ENCODE measurements at places on chromosomes 6 and 20. TPM values are rescaled to one million over a fixed set of nuclear protein-coding genes. Genes with fewer than 3 reads are reported as not detected.

CGAS gene
- total RNA-seq, result 0.63 TPM

DNA sequence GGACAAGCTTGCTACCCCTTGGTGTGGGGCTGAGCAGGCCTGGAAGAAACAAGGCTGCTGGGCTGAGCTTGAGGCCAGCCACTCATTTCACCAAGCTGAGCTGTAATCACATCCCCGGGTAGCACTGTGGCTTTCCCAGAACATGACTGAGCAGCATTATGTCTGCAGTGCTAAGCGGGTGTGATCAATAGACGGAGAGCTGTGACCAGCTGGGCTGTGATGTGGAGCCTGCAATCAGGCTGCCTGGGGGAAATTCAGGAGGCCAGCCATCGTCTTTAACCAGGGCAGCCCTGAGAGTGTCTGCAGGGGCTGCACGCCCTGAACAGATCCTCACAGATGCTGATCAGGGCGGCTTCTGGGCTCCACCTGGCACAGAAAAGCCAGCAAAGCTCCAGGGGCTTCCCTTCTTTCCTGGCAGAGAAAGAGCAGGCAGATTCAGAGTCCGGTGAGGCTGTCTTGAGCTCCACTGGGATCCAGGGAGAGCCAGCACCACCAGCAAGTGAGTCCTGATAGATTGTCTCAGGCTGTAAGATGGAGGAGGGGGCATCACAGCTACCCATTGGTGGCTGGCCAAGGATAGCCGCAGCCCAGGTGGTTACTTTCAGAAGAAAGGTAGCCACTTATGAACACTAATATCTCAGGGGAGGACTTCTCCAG lies 165.9 kb downstream of the NRN1 start:
- DNase-seq, result no peak

DNA sequence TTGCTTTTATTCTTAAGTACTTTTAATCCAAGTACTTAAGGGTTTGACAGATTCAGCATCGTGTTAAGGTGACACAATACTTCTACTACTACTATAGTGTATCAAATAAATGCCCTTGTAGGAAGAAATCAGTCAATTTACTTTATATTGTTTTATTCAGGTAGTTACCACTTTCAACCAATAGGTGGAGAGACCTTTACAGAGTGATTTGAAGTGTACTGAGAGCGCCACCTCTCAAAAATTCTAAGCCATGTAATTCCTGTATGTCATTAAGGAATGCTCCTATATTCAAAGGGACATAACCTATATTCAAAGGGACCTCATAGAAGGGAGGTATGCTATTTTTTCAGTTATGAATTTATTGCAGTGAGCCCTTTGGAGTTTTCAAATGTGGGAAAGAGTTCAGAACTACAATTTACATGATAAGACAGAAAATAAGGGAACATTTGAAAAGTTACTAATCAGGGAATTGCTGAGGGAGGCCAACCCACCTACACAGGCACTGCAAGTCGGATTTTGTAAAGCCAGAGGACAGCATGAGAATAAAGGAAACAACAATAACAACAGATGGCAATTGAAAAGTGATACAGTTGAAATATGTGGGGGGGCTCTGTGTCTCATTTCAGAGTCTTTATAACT lies 955.6 kb downstream of the TBC1D32 start:
- no peak for DNase-seq

DNA sequence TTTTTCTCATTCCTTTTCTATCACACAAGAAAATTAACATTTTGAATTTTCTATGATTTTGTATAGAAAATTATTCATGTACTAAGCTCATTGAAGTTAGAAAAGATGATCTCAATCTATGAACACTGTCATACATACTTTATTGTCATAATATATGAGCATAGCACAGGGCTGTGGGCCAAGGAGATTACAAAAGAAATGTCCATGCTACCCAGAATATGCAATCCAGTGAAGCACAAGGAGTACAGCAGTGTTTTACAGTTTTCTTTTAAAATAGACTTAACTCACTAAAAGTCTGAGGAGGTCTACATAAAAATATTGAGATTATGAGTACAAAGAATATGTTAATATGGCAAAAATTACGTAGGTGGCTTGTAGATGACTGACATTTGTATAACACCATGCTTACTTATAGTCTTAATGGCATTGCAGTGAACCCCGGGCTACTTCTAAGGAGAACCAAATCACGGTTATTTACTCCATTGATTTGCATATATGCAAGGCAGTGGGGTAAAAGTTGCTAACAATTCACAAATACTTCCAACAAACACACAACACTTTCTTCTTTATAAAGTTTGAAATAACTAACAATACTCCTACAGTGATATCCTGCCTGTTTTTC lies 257.1 kb downstream of the BCKDHB start:
- DNase-seq, result no peak

DNA sequence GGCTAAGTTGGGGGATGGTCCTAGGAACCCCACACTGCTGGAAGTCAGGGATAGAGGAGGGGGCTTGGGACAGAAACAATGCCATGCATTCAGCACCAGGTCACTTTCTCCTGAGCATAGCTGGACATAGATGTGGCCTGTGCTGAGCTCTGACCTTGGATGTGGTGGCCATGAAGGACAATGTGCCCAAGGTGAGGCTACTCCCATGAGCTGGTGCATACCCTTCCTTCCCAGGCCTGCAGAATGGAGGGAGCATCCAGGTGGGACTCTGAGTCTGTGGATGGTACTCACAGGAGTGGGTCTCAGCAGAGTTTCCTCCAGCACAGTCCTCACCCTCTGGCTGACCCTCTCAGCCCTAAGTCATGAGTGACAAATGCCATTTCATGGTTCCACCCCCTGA lies 16.9 kb downstream of the CST9L start:
- no peak for DNase-seq

DNA sequence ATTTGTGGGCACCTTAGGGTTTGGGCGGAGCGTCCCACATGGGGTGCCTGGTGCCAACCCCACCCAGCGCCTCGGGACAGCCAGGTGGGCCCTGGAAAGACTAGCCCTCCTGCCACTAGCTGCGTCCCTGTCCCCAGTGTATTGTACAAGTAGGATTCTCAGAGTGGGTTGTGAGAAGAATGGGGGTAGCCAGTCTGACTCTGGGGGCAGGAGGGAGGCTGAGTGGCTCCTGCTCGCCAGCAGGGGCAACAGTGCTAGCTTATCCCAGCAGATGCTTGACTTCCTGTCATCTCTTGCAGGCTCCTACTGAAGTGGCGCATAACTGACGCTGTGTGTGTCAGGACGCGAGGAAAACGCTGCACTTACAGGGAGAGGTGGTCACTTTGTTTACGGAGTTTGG lies 9.3 kb downstream of the PSMA7 start:
- DNase-seq, result no peak

GRCh38 chr20:14418376-14418775 lies 81.0 kb upstream of the FLRT3 start:
- DNase-seq, result no peak

LY86 gene
- total RNA-seq, result not detected

RCAN2 gene
- total RNA-seq, result 3.6 TPM

- no peak for DNase-seq
Observed at GRCh38 chr6:154595538-154595937, 85.1 kb upstream of the CNKSR3 start.

ELOVL4 gene
- 10.1 TPM for total RNA-seq

GRCh38 chr6:35264550-35265274 lies 5.2 kb downstream of the ZNF76 start:
- DNase-seq, result no peak

GRM1 gene
- 0.63 TPM for total RNA-seq

DNA sequence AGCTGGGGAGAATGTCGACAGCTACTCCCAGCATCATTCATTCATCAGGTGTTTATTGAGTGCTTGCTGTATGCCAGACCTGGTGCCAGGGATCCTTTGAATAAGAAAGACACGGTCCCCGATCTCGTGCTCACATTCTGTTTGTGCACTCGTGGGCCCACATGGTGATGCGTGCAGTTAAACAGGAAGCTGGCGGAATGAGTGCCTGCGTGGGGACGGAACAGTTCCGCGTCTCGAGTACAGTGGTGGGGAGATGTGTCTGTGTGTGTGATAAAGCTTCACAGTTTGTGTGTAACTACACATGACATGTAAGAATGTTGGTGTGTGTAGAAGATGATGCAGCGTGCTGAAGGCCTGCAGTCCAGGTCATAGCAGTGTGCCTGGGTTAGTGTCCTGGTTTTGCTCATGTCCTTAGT lies 6.5 kb downstream of the RBM38 start:
- DNase-seq, result no peak

MEI4 gene
- 0.44 TPM for total RNA-seq

- no peak for DNase-seq
Observed at GRCh38 chr6:99019381-99019780, 71.6 kb upstream of the FBXL4 start.

- no peak for DNase-seq
Observed at GRCh38 chr6:89830170-89830809, 610 bp downstream of the CASP8AP2 start.

- no peak for DNase-seq
Observed at GRCh38 chr6:5146398-5146797, 61.3 kb downstream of the PPP1R3G start.

MYCT1 gene
- not detected for total RNA-seq

- no peak for DNase-seq
Observed at GRCh38 chr6:167528239-167528638, 203.4 kb downstream of the TTLL2 start.

PSMA7 gene
- total RNA-seq, result 322 TPM
